ENCODE measurements at places on chromosomes 4 and X.

DNA sequence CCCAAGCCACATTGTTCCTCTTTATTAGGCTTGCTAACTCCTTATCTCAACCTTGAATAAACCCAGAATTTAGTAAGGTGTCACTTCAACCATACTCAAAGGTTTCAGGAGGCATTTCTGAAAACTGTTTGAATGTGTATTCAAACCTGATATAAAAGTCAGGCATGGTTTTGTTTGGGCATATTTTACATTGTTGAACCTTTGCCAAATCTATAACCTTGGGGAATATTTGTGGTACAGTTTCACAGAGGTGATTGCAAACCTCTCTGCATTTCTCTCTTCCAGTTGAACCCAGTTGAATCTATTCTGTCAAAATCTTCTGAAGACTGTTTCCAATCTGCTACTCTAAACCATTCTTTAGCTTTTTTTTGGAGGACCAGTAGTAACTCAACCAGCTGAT lies 409.0 kb downstream of the TECRL start:
- DNase-seq, result no peak

DNA sequence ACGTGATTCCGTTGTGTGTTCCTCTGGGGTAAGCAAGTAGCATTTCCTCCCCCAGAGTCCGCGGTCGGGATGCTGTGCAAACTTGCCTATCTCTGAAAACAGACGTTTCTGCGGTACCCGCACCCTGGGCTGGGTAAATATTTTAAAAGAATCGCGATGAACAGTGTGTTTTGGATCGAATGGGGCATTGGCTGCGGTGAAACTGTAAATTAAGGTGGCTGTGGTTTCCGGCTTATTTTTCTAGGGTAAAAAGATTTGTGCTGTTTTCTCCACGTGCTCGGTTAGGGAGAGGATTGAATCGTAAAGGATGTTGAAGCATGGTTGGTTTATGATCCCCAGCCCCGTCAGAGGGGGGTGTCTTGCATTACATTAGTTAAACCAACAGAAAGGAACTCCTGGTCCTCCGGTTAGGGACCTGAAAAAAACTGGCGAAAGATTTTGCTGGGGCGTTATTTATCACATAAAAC lies 1.2 kb downstream of the HHIP start:
- no peak for DNase-seq

DNA sequence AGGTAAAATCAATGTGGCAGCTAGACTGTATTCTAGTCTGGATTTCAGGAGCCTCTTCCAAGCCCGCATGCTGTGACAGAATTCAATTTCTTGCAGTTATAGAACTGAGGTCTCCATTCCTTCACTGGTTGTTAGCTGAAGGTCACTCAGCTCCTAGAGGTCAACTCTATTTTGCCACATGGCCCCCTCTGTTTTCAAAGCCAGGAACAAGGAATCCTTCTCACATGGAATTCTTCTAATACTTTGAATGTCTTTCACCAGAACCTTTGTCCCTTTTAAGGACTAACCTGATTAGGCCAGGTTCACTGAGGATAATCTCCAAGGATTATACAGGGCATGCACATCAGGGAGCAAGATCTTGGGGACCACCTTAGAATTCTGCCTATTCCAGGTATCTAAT lies 23.4 kb upstream of the MMRN1 start:
- DNase-seq, result no peak

DNA sequence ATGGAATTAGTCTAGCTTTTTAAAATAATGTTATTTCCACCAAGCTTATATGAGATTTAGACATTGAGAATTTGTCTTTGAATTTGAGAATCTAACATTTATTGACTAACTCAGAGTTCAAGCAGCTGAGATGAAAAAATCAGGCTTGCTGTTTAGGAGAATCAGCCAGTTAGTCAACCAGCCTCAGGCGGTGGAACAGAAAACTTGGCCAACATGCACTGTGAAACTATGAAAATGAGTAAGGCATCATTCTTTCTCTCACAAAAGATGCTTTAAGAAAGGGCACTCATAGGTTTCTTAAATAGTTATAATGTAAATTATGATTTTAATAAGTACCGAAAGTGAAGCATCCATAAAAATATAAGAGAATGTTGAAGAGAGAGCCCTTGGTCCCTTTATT lies 84.2 kb downstream of the NFKB1 start:
- no peak for DNase-seq

DNA sequence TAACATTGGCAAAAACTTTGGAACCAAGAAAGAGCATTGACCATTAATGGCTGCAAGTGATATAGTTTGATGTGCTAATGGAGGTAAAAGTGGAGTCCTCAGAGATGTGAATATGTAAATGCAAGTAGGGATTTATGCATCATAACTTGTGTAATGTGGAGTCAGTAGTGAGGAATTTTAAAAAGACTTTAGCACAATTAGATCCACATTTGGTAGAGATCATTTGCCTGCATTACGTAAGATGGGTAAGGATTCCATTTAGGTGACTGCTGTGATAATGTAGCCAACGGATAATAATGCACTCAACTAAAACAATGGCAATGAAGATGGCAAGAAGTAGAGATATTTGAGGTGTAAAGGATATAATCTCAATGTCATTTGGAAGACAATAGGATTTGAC lies 1128.4 kb downstream of the ADGRL3 start:
- no peak for DNase-seq

DNA sequence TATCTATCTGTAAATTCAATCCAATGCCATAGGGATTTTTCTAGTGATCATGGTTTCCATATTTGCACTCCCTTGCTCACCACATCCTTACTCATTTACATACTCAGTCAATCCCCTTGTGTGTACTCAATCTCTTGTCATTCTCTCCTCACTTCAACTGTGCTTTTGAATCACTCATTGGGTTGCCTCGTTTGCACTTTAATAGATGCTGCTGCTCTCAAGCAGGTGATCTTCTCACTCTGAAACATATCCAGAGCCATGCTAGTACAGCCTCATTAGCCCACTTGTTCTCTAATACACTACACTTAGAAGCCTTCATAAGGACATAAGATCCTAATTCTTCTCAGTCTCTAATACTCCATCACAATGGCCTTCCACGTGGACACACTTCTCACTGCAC lies 507.9 kb downstream of the TECRL start:
- no peak for DNase-seq

DNA sequence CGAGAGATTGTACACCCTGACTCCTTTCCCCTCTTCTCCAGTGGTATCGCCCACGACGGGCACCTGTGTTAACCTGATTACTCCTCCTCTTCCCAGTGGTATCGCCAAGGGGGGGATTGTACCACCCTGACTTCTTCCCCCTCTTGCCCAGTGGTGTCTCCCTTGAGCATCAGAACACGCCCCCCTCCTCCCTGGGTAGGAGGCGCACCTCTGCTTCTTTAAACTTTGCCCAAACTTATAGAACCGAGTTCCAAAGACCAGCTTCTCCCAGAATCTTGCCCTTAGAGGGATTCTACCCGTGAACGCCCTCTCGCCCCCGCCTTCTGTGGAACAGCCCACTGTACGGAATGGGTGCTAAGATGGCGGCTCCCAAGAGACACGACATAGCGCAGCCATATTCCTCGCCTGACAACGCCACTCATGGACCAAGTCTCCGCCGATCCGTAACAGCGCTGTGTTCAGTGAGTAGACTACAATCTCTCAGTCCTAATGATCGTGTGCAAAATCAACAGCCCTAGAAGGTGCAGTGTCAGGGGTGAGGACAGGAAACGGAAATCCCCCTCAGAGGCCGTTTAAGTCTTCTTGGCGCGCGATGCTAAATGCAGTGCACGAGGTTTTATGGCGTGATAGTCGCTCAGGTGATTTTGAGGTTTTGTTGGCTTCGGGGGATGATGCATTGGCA lies 4.2 kb upstream of the ZNF157 start:
- no peak for DNase-seq
